ENCODE measurements at places on chromosomes 16 and 17. TPM values are rescaled to one million over a fixed set of nuclear protein-coding genes. Genes with fewer than 3 reads are reported as not detected.

- no peak for DNase-seq
Measured at GRCh38 chr17:39962642-39963220, at the start of gene GSDMA. Gene GSDMA (plus strand): TSS chr17:39963004. CDS start chr17:39965688, 2,684 bp downstream.

DNA sequence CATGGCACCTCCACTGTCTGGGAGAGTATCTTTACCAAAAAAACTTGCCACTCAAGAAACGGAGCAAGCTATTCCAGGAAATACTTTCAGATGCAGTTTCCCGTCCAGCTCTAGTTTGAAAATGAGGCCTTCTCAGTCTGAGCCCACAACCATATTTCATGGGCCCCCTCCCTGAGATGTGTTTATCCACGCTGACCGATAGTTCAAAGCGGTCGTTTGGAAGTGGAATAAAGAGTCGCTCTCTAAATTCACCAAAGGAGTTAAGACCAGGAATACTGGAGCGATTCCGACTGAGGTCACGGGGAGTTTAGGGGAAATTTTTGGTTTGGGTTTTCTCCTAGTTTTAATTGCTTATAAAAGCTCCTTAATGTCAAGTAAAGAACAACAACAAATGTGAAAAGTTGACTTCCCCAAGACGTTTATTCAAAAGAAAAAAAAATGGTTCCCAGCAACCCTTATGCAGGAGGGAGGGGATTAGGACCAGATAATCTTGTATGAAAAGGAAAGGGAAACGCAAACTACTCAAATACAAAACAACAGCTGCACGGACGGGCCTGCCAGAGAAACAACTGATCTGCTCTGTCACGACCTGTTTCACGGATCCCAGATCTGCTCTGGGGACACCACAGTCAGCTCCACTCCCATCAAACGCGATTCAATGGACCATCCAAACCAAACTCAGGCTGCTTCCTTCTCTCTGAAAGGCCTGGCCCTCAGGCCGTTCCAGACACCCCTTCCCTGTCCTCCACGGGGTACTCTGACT lies 77.1 kb downstream of the MRM3 start:
- DNase-seq: no peak

GRCh38 chr17:13925579-13925978 lies 143.7 kb upstream of the COX10 start:
- no peak for DNase-seq

DNA sequence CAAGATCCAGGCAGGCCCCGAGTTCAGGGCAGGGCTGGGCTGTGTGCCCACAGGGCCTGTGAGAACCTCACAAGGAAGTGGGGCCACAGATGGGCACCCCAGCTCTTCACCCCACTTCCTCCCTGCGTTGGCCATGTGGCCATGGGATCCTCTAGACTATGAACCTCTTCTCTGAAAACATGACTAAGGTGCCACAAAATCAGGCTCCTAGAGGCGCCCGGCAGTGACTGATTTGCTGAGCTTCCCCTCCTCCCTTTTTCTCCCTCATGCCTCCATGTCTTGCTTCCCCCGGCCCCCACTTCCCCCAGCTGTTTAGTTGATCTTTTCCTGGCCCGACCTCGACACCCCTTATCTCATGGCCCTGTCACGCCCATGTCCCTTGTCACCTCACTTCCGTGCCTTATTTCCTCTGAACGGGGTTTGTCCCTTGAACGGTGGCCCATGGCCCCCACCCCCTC lies 87.1 kb downstream of the KCNJ12 start:
- DNase-seq: no peak

GRCh38 chr17:62076864-62077788 lies 12.0 kb upstream of the MED13 start:
- DNase-seq: no peak

DNA sequence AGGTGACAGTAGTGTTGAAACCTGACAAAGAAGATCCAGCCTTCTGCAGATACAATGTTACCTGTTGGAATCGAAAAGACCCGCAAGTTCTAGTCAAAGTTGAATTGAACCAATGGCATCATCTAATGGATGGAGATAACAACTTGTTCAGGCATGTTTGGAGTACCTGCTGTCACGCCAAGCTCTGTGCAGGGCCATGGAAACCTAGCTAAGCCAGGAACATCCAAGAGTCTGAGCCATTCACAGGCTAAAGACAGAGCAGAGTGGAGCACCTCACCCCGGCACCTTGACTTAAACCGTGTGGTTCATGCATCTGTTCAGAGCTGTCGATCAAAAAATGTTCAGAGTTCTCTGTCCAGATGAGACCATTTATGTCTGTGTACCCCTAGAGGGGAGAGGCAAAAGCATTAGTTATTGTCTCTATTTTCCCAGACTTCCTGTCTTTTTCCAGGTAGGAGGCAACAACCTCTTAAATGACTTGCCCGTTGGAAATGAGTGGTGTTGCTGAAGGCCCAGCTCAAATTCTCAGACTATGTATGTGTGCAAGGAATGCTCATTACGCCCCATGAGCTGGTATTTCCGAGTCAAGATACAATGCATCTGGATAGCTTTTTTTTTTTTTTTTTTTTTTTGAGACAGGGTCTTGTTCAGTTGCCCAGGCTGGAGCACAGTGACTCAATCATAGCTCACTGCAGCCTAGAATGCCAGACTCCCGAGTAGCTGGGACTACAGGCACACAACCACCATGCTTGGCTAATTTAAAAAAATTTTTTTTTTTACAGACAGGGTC lies 44.9 kb upstream of the XYLT1 start:
- no peak for DNase-seq

Gene KRT36
- 0.38 TPM for total RNA-seq

Gene FAM171A2
- 3.9 TPM for total RNA-seq
